ENCODE measurements at places on chromosomes 4 and X.
A peak's percentile ranks its signal among the peaks of the same experiment; 100 is the strongest.

- no peak for DNase-seq
These were observed 11.0 kb downstream of the RXFP1 start for GRCh38 chr4:158532556-158533231.

DNA sequence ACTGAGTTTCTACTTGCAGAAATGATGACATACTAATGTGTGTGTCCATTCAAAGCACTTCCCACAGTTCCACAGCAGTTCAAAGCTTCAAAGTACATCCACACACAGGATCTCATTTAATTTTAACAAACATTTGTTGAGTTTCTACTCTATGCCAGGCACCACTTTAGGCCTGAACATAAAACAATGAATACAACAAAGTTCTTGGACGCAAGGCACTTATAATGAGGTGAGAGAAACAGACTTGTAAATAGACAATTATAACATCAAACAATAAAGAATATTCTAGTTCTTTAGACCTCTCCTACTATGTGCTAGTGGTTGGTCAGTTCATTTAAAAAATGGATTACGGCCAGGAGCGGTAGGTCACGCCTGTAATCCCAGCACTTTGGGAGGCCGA is 82.0 kb upstream of the SPANXB1 start:
- no peak for DNase-seq

- DNase-seq, result peak; percentile 17
These were observed 150.8 kb downstream of the RBMX2 start for GRCh38 chrX:130552444-130553073.

DNA sequence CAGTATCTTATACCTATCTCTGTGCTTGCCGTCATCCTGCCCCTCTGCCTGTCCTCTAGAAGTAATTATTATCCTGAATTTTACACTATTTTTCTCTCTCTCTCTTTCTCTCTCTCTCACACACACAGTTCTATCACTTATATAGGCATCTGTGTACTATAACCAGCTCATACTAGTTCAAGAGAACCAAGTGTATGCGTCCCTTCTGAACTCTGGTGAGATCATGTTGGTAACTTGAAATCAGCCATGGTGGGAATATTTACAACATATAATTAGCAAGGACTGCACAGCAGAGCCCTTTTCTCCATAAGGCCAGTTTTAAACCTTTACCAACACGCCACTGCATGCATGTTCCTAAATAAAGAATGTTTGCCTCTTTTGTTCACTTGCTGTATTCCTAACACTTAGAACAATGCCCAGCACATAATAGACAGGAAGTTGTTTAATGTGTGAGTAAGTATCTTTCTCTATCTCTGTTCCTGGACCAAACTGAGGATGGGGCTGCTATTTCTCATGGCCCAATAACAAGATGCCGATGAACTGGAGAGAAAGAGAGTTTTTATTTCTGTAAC is 51.1 kb upstream of the IL21 start:
- DNase-seq, result no peak

GRCh38 chrX:72687396-72687795 is 26.7 kb downstream of the PHKA1 start:
- DNase-seq, result no peak

- no peak for DNase-seq
These were observed 65.3 kb downstream of the EFNB1 start for GRCh38 chrX:68894142-68894512.

DNA sequence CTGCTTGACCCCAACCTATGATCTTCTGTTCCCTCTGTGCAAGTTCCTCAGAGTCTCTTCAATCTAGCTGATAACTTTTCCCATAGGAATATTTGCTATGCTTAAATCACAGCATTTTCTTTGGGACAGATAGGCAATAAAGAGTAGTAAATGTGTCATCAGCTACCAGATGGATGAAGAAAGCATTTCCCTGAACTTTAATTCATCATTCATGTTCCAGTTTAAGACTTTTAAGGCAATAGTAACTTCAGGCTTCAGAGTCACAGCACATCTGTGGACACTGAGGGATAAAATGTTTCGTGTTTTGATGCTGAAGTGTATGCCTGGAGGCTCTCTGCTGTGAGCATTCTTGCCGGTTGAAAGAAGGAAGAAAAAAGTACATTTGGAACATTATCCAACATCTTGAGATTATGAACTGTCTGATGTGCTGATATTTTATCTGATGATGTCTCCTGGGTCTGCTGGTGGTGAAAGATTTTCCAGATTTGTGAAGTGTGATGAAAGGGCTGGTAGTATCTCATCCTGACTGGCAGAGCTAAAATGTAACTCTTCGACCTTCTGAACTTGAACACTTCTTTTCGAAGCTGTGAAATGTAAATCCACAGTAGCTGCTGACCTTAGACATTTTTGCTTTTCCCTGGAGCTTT is 133.7 kb downstream of the DCLK2 start:
- DNase-seq, result no peak

All from Caki2 (cell line).